ENCODE measurements at places on chromosomes 6 and 20. TPM values are rescaled to one million over a fixed set of nuclear protein-coding genes. Genes with fewer than 3 reads are reported as not detected.

Gene CGAS
- total RNA-seq: 8.7 TPM

Gene IFNGR1
- total RNA-seq: 105 TPM

Gene MUC22
- not detected for total RNA-seq

Gene FNDC1
- total RNA-seq: not detected

Gene SUMO4
- 1.3 TPM for total RNA-seq

DNA sequence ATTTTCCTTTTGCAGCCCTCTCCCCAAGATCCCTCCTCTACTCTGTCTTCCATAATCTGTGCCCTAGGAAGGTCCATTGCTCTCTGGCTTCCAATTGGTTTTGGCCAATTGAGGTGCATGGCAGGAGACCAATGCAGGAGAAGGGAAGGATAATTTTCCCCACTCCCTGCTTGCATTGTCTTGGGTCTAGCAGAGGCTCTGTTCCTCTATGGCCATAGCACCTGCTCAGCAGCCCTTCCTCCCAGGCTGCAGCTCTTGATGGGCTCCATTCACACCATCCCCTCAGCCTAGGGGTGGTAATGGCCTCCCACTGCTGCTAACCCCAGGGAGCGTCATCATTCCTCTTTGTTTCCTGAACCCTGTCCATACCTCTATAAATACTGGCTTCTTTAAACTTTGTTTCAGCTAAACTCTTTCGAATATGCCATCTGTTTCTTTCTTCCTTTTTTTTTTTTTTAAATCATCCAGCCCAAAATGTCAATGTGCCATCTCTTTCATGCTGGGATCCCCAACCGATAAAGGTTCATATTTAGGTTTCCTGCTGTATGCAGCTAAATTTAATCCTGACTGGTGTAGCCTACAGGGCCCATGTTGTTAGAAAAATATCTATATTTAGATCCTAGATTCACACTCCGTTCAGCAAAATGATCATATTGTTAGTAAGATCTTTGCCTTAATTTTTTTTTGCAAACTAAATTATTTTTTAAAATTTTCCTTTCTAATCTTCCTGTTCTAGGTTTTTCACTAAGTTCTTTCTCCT, 63.8 kb downstream of the HECA start:
- DNase-seq: no peak

GRCh38 chr6:18022398-18023231, 35.2 kb upstream of the KIF13A start:
- peak; percentile 38 for DNase-seq

DNA sequence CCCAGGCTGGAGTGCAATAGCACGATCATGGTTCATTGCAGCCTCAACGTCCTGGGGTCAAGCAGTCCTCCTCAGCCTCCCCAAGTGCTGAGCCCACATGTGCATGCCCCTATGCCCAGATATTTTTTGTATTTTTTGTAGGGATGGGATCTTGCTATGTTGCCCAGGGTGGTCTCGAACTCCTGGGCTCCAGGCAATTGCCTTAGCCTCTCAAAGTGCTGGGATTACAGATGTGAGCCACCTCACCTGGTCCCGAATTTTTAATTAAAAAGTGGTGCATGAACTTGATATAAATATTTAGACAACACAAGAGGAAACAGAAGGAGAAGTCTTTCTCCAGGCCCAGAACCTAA, 7.1 kb upstream of the RNF114 start:
- no peak for DNase-seq

DNA sequence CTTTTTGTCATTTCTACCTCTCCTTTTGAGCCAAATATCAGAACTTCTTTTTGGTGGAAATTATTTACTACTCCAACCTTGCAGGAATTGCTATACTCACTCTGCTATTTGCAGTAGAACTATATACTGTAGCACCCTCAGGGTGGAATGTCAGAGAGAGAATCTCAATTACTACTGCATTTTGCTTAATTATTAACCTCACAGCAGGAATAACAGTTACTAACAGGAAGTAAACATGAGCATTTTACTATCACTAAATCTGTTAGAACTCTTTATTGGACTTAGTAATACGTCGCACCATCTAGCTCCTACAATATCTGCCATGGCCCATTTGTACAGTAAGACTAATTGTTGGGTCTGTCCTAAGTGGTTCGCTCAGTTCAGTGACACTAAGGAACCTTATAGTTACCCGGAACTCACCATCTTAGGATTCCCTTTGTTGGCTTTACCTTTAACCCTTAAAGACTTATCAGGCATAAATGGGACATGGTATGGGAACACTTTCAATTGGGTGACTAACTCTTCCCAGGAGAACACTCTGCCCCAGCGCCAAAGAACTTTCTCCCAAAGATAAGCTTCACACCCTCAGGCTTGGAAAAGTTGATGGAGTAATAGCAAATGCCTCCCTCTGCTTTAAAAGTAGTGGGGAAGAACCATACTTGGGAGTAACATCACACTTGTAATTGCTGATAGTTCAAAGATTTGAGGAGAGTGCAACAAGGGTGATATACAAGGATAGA, 38.8 kb downstream of the PLN start:
- DNase-seq: no peak

- DNase-seq: peak; percentile 49
Observed at GRCh38 chr6:134414793-134415192, 96.9 kb upstream of the SGK1 start.
